Fibroblast of skin of right quadriceps (primary cell): ENCODE measurements at places on chromosomes 2 and 18.

GRCh38 chr2:5250482-5250881, 441.7 kb upstream of the SOX11 start:
- peak; percentile 59 for DNase-seq

DNA sequence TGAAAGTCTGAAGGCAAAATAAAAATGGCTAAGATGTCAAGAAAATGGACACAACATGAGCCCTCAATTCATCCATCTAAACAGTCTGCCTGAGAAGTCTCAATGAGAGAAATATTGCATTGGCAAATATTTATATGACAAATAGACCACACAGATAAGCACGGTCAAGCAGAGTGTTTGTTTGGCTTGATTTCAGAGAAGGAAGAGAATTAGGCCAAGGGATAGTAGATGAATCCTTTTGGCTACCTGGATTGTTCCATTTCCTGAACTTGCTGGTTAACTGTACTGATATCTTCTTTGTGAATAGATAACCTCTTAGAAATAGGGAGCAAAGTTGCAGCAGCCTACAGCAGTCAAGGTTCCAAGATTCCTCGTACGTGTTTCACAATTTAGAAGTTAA, 129.6 kb downstream of the RBMS1 start:
- DNase-seq = no peak

- peak; percentile 68 for DNase-seq
These were observed 389.3 kb downstream of the IRS1 start for GRCh38 chr2:226410247-226410835.

- no peak for DNase-seq
These were observed 40.9 kb downstream of the STAT4 start for GRCh38 chr2:191109888-191110287.

DNA sequence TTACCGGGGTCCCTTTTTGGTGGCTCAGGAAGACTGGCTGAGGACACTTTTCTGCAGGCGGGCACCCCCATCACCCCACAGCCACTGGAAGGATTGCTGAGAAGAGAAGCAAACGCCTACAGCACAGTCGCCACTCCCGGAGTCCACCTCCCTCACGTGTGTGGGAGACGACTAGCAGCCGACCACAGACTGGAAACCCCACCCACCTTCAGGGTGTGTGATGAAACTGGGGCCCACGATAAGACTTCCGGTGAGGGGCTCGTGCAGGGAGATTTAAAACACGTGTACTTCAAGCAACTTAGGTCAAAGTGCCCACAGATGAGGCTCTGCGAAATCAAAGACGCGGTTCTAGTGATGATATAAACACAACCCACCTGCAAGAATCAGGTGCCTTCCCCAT, 26.3 kb downstream of the MBP start:
- no peak for DNase-seq

DNA sequence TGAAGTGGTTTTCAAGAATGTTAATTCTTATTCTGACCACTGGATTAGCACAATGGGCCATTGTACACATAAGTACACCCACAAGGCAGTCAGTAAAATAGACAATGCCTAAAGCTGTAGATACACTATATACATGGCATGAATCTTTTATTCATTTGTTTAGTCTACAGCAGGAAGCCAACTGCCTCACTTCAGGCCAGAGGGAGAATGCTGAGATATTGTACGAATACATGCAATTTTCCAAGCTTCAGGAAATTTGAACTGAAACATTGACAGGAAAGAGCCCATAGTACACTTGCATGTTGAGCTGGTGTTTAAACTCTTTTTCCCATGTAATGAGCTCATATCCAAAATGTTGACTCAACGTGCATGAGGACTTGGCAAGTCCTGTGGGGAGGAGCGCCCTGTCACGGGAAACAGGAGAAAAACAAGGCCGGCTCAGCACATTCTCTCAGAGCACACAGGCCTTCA, 111.6 kb upstream of the CYP1B1 start:
- DNase-seq = peak; percentile 74
